ENCODE measurements at places on chromosomes 12 and 14. TPM values are rescaled to one million over a fixed set of nuclear protein-coding genes. Genes with fewer than 3 reads are reported as not detected.

IL22 gene
- total RNA-seq = not detected

B3GNT4 gene
- total RNA-seq = 2.2 TPM

ST8SIA1 gene
- total RNA-seq = not detected

PRB3 gene
- total RNA-seq = not detected

FKBP3 gene
- 94.8 TPM for total RNA-seq

RAPGEF3 gene
- total RNA-seq = 2.3 TPM

A2M gene
- total RNA-seq = 1.00 TPM

CCDC91 gene
- total RNA-seq = 21.6 TPM

STON2 gene
- 37.1 TPM for total RNA-seq

SSTR1 gene
- total RNA-seq = 8.5 TPM

OR6C65 gene
- total RNA-seq = not detected

RHOJ gene
- total RNA-seq = not detected

ERGIC2 gene
- total RNA-seq = 128 TPM

REP15 gene
- total RNA-seq = 2.3 TPM

GZMH gene
- total RNA-seq = not detected

P2RX2 gene
- total RNA-seq = not detected

STXBP6 gene
- 35.7 TPM for total RNA-seq

GRIP1 gene
- 0.23 TPM for total RNA-seq

TFCP2 gene
- total RNA-seq = 51.4 TPM

TTC9 gene
- total RNA-seq = 4.6 TPM

A2ML1 gene
- not detected for total RNA-seq

ACSM4 gene
- total RNA-seq = not detected
